ENCODE measurements at places on chromosomes 11 and 22.

GRCh38 chr11:32198053-32198452 lies 107.2 kb downstream of the RCN1 start:
- DNase-seq, result no peak

- DNase-seq, result no peak
Measured at GRCh38 chr11:117410238-117410637, 82.6 kb downstream of the CEP164 start.

DNA sequence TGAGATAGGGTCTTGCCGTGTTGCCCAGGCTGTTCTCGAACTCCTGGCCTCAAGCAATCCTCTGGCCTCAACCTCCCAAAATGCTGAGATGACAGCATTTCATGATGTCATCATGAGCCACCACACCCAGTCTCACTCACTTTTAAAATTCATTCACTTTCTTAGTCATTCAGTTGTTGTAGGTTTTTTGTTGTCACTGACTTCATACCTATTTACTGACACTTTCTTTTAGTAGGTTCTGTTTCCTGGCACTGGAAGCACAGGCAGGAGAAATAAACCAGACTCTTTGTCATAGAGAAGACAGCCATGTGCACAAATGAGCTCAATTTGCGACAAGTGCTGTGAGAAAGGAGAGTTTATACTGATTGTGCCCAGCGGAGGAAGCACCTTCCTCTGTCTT lies 10.5 kb downstream of the ART5 start:
- DNase-seq, result no peak

GRCh38 chr11:74726547-74727182 lies 4.6 kb downstream of the CHRDL2 start:
- peak; percentile 11 for DNase-seq
